ENCODE measurements at places on chromosomes 12 and 14.

- peak; percentile 10 for DNase-seq
Measured at GRCh38 chr12:12891080-12891880, at the start of gene GPRC5A. GPRC5A (plus strand) TSS chr12:12891562; CDS start chr12:12908250, 16,688 bp downstream.

DNA sequence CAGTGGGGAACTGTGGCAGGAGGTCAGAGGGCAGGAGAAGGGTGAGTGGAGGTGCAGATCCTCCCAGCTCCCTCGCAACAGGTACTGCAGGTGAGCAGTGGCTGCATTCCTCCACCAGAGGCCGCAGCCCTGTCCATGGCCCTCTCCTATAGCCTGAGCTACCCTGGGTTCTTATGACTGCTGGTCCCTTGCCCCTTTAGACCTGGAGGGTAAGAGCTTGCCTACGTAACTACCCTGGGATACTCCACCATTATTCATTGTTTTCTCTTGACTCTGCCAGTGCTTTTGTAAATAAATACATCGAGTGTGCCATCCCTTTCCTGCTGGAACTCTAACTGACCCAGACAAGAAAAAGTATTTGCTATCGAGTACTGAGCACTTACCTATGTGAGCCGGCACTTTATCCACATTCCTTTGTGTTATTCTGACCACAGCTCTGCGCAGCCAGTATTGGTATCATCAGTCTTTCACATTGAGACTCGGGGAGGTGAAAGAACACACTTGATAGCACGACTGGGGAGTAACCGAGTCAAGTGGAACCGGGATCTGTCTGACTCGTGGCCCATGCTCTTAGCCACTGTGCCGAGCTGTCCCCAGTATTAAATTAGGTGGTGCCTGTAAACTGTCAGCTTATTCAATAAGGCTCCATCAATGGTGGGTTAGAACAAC, 38.5 kb downstream of the LTBP2 start:
- no peak for DNase-seq

- no peak for DNase-seq
Measured at GRCh38 chr12:124333724-124334123, 38.8 kb downstream of the RFLNA start.

- DNase-seq = no peak
Measured at GRCh38 chr12:16634786-16635185, 28.8 kb upstream of the LMO3 start.

DNA sequence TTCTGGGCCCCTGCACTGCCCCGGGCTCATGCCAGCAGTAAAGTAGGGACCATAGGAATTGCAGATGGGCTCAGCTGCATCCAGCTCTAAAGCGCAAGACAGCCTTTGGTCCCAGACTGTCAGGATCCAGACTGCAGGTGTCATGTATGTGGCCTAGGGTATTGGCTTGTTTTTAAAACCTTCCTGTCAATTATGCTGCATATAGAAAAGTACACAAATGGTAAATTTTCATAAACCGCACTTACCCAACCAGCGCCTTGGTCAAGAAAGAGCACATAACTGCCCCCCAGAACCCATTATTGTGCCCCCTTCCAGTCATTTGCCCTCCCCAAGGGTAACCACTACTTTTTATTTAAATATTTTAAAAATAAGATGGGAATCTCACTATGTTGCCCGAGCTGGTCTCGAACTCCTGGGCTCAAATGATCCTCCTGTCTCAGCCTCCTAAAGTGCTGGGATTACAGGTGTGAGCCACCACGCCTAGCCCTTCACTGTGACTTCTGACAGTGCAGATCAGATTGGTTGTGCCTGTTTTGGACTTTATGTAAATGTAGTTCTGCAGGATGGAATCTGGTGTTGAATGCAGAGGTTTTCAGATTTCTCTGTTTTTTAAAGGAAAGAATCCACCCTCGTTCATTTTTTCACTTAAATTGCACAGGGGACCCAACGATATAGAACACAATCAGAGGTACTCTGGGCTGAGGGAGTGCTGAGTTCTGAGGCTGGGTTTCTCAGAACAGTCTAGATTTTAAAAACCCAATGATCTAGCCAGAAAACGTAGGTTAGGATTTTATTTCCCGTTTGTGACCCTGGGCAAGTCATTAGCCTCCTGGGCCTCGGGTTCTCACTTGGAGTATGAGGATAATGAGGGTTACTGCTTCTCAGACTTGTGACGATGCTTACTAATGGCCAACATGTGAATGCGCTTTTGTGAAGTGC, 6.7 kb downstream of the NR4A1 start:
- no peak for DNase-seq

DNA sequence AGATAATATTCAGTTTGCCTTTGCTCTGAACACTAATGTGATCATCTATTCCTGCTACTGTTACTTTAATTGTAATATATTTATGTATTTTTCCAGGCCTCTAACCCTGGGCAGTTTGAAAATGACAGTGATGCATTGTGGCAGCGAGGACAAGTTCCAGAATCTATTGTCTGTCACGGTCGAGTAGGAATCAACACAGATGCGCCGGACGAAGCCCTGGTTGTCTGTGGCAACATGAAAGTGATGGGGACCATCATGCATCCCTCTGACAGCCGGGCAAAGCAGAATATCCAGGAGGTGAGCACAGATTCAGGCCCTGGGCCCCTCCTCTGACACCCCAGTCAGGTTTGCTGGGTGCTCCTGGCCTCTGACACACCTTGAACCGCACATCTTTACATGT, 78.5 kb downstream of the MYRFL start:
- DNase-seq = no peak

DNA sequence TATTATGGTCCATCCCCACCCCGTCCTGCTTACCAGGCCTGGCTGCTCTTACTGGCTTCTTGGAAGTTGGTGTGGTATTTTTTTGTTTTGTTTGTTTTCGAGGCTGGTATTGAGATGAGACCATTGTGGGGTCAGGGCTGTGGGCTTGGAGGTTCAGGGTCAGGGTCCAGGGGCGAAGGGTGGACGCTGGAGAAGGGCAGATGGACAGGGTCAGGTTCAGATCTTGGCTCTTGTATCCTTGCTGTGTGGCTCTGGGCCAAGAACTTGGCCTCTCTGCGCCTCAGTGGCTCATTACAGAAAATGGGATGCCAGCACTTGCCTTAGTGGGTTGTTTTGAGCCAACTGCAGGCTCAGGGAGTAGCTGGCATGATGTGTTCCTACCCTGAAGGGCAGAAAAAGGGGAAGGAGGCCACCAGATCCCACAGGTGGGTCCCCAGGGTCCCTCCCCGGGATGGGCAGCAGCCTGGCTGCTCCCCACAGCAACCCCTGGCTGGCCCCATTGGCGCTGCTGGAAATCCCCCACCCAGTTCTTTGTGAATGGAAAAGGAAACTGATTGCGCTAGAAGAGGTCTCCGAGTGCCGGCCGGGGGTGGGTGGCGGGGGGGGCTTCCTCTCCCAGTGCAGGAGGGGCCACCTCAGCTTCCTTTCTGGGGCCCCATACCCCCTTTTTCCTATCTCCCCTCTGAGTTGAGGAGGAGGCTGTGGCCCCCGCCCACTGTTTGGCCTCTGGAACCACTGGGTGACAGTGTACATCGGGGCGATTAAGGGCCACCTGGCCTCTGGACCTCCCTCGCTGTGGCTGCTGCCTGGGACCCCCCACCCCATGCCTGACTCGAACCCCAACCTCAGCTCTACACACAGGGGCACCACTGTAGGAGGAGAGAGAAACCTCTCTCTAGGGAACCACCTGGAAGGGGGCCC, 25.0 kb downstream of the SH2B3 start:
- peak; percentile 85 for DNase-seq

GRCh38 chr14:101596742-101597141, 35.4 kb downstream of the DIO3 start:
- DNase-seq = no peak

GRCh38 chr12:105348561-105348960, 18.1 kb downstream of the C12orf75 start:
- DNase-seq = no peak

- DNase-seq = no peak
Measured at GRCh38 chr12:38934078-38934584, 28.7 kb upstream of the CPNE8 start.

GRCh38 chr12:111753144-111753881, 13.4 kb upstream of the ALDH2 start:
- no peak for DNase-seq

- no peak for DNase-seq
Measured at GRCh38 chr12:88585077-88585476, 4.8 kb upstream of the KITLG start.

GRCh38 chr12:131829356-131829747, 1.2 kb downstream of the MMP17 start:
- DNase-seq = no peak

DNA sequence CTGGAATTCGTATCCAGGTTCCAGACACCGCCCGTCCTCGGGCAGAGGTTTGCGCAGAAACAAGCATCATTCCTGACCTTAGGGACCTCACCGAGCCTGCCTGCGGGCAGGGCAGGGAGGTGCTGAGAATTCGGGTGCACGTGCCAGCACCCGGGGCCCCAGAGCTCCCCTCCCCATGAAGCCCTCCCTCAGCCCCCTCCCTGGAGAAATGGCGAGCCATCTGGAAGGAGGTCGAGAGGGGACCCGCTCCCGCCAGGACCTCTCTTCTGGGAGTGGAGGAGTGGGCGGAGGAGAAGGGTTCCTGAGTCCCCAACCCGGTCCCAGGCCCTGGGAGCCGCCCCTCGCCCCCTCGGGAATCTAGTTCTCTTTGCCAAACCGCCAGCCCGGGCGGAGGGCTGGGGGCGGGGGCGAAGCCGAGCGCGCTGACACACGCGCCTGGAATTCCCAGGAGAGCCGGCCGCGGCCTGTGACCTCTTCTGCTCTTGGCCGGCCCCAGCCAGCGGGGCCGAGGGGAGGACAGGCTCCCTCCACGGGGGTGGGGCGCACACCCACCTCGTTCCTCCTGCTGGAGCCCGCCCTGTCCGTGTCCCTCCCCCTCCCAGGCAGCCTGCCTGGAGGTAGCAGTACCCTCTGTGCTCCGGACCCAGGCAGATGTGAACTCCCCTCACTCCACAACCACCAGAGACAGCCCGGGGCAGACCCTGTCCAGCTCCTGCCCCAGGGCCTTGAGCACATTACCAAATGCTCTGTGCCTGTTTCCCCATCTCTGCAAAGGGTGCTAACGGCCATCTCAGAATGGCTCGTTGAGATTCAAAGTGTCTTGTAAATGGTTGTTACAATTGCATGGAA, 23.0 kb upstream of the GPR132 start:
- no peak for DNase-seq

- no peak for DNase-seq
Measured at GRCh38 chr14:79920180-79920692, 291.1 kb downstream of the DIO2 start.

DNA sequence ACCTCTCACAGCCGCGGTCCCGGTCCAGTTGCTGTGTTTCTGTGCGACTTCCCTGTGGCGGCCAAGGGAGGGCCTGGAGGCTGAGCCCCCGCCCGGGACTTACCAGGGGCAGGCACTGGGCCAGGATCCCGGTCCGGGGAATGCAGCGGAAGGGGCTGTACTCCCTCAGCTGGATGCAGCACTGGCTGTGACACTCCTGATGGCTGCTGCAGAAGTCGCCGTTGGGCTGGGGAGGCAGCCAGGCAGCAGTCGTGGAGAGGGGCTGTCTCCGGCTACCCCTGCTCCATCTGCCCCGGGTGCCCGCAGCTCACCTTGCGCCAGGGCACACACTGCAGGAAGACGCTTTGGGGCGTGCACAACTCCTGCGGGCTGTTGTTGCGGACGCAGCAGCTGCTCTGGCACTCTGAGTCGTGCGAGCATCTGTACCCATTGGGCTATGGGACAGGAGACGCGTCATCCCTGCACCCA, 6.2 kb downstream of the LRCOL1 start:
- no peak for DNase-seq

GRCh38 chr12:26122681-26123481, 2.0 kb downstream of the BHLHE41 start:
- DNase-seq = peak; percentile 22

DNA sequence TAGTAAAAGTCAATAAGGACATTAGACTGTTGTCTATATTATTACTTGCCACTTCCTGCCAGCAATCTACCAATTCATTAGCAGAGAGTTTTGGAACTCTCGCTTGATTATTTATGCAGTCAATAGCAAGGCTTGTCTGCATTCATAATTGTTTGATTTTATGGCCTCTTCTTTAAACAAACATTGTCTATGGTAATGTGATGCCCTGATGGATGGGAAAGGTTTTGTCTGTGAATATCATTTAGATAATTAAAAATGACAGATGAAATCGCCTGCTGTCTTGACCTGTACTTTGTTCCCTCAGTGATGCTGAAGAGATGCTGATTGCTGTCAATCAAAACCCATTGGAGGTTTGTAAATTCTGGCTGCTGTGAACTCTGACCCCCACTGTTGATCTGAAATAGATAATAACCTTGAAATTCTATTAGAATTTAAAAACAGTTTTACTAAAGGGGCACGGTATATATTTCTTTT, 455.3 kb downstream of the NPAS3 start:
- no peak for DNase-seq

DNA sequence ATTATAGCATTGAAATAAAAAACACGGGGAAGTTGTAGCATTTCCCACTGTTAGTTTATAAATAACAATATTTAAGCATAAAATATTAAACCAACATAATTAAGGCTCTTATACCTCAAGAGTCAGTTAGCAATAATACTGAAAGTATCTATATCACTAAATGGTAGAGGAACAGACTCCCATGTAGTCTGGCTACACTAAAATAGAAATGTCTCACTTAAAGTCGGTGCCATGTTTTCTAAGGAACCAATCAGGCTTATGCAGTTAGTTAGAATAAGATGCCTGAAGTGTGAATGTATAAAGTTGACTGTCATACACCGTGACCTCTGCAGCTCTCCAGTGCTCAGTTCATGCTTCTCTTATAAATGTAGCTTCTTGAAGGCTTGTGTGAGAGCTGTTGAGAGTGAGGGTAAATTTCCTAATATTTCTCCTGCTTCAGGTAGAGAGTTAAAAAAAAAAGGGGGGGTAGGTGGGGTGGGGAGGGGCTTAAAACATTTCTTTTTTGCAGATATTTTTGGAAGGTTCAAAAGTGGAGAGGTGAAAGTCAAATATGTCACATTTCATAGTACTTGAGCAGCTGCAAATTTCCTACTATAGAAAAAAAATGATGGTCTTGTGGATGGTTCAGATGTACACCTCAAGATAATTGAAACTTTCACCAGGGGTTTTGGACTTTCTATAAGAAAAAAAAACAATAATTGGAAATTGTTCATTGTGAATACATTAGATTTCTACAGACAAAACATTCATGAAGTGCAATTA, 64.5 kb downstream of the PTCSC3 start:
- DNase-seq = no peak

DNA sequence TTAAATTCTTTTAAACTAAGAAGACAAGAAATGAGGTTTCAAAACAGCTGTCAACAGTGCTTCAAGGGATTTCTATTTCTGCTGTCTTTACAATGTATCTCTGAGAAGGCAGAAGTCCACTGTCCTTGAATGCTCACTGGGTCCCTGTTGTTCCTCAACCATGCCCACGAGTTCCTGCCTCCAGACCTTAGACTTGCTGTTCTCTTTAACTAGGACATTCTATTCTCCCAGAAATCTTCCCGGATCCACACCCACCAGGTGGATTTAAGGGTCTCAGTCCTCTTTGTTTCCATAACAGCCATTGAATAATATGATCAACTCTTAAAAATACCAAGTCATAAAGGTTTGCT, 6.7 kb upstream of the SLC41A2 start:
- DNase-seq = no peak

DNA sequence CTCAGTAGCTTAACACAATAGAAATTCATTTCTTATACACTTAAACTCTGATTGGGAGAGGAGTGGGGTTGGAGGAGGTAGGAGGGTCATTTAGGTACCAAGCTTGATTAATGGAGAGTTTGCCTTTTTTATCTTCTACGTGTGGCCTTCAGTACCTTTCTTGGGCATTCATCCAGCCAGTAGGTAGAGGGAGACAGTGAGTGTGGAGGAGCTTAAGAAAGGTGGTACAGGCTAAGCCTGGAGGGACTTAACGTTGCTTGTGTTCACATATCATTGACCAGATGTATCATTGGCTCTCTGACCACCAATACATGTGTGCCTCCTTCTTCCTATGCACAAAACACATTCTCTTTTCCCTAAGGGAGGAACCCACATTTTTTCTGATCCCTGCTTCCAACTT, 232.9 kb upstream of the CRY1 start:
- no peak for DNase-seq

Measured in CD4-positive, alpha-beta T cell treated with Interleukin-1 beta for 1 hour (primary cell).